HFFc6 (cell line): ENCODE measurements at places on chromosomes 1 and 21. TPM values are rescaled to one million over a fixed set of nuclear protein-coding genes. Genes with fewer than 3 reads are reported as not detected.

- DNase-seq, result no peak
- no peaks in the 10 kb centered on the region for H3K27me3 ChIP-seq
- peaks cover 5% of the 10 kb centered on the region; the same call in 1 of the 2 replicates for H3K36me3 ChIP-seq
- H3K4me3 ChIP-seq, result no peak overlapping the region
- H3K27ac ChIP-seq, result no peak overlapping the region
- H3K4me1 ChIP-seq, result no peaks in the 10 kb centered on the region
Measured at GRCh38 chr21:19197950-19198349, 794.4 kb upstream of the TMPRSS15 start.

Gene RIMS3
- 0.14 TPM in 1 of 2 replicates, not detected in the other for total RNA-seq

GRCh38 chr1:165598676-165599059 is 32.4 kb upstream of the MGST3 start:
- H3K4me3 ChIP-seq, result peak overlapping the region; percentile 93
- peaks cover 37% of the 10 kb centered on the region for H3K4me1 ChIP-seq
- peaks cover 2% of the 10 kb centered on the region for H3K27me3 ChIP-seq
- H3K36me3 ChIP-seq, result no peaks in the 10 kb centered on the region
- H3K27ac ChIP-seq, result peak overlapping the region; percentile 97
- no peak for DNase-seq

Gene ACOT11
- 2.9 to 4.7 TPM (median 3.4 TPM) in 3 replicates for total RNA-seq

GRCh38 chr1:117685936-117686806 is 80.3 kb downstream of the TENT5C start:
- H3K4me3 ChIP-seq, result peak overlapping the region; percentile 23
- peaks cover 5% of the 10 kb centered on the region; the same call in 1 of the 2 replicates for H3K27me3 ChIP-seq

DNA sequence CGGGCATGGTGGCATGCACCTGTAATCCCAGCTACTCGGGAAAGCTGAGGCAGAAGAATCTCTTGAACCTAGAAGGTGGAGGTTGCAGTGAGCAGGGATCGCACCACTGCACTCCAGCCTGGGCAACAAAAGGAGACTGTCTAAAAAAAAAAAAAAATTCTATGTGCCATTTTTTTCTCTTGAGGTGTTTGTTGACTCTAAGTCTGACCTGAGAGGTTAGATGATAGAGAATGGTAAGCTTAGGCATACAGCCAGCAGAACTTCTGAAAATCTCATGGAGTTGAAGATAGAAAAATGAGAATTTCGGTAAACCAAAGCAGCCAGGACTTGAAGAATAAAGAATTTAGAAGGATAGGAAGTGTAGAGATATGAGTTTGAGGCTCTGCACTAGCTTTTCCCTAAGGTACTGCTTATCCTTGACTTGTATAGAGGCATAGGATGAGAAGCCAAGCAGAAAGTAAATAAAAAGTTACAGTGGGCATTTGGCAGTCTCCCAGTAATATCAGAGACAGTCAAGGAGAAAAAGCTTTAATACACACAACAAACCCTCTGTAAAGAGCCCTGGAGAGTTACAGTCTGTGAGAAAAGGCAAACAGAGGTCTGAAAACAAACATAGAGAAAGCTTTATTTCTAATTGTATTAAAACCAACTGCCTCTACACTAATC is 24.3 kb downstream of the F13B start:
- no peak overlapping the region; the same call in 1 of the 2 replicates for H3K27ac ChIP-seq
- H3K4me1 ChIP-seq, result peaks cover 16% of the 10 kb centered on the region
- peak overlapping the region; percentile 21; the same call in 1 of the 2 replicates for H3K4me3 ChIP-seq
- no peak for DNase-seq

- H3K4me1 ChIP-seq, result no peaks in the 10 kb centered on the region
- no peak overlapping the region for H3K27ac ChIP-seq
- 0 out of 2 replicates have a peak, but pooled peaks cover 2% of the 10 kb centered on the region for H3K27me3 ChIP-seq
Measured at GRCh38 chr1:69700770-69701169, 133.0 kb downstream of the LRRC7 start.

Gene IFT25
- total RNA-seq, result 23.8 to 34.8 TPM (median 29.1 TPM) in 3 replicates

- peaks cover 57% of the 10 kb centered on the region for H3K4me1 ChIP-seq
- no peak overlapping the region for H3K27ac ChIP-seq
- no peak for DNase-seq
- H3K27me3 ChIP-seq, result peaks cover 12% of the 10 kb centered on the region
Measured at GRCh38 chr1:117681093-117681900, 75.4 kb downstream of the TENT5C start.

- peaks cover 39% of the 10 kb centered on the region for H3K36me3 ChIP-seq
- peak overlapping the region; percentile 98 for H3K4me3 ChIP-seq
- H3K27me3 ChIP-seq, result no peaks in the 10 kb centered on the region; the same call in 1 of the 2 replicates
- peak overlapping the region; percentile 92 for H3K27ac ChIP-seq
- peak; percentile 34 for DNase-seq
Measured at GRCh38 chr1:94926126-94926914, 590 bp downstream of the CNN3 start.

DNA sequence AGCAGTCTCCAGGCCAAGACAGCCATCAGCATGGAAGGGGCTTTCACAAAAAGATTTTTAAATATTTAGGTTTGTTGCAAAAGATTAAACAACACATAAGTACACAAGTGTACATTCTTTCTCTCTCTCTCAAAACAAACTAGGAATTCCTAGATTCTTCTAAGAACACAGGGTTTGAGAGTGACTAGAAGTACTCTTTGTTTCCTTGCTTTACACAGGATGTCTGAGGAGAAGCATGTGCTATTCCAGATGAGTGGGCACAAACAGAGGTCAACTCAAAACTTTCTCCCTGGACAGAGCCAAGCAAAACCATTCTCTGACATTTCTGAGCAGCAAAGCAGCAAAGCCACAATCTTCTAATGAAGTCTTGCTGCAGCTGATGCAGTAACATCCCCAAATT is 210.6 kb upstream of the HOOK1 start:
- no peak overlapping the region for H3K4me3 ChIP-seq
- no peak for DNase-seq
- H3K36me3 ChIP-seq, result peaks cover 12% of the 10 kb centered on the region
- H3K27ac ChIP-seq, result no peak overlapping the region

- peak overlapping the region; percentile 98 for H3K27ac ChIP-seq
- peak overlapping the region; percentile 85 for H3K4me3 ChIP-seq
- DNase-seq, result peak; percentile 95
- H3K36me3 ChIP-seq, result no peaks in the 10 kb centered on the region
- no peaks in the 10 kb centered on the region; the same call in 1 of the 2 replicates for H3K27me3 ChIP-seq
Measured at GRCh38 chr1:222370913-222371675, 176.8 kb downstream of the HHIPL2 start.

- H3K4me1 ChIP-seq, result peaks cover 25% of the 10 kb centered on the region
- no peaks in the 10 kb centered on the region for H3K36me3 ChIP-seq
- H3K27me3 ChIP-seq, result no peaks in the 10 kb centered on the region; the same call in 1 of the 2 replicates
- no peak overlapping the region for H3K4me3 ChIP-seq
Measured at GRCh38 chr1:27237112-27237511, 2.7 kb downstream of the WDTC1 start.

- no peak overlapping the region for H3K4me3 ChIP-seq
- no peaks in the 10 kb centered on the region for H3K36me3 ChIP-seq
- no peaks in the 10 kb centered on the region for H3K4me1 ChIP-seq
- no peaks in the 10 kb centered on the region for H3K27me3 ChIP-seq
- H3K27ac ChIP-seq, result no peak overlapping the region
Measured at GRCh38 chr1:228767636-228768354, 32.5 kb downstream of the RHOU start.
